Epithelial cell of umbilical artery (primary cell): ENCODE measurements at places on chromosomes 16 and 17. TPM values are rescaled to one million over a fixed set of nuclear protein-coding genes. Genes with fewer than 3 reads are reported as not detected.

Gene NPIPA5
- 1.3 TPM in 1 of 2 replicates, not detected in the other for total RNA-seq

Gene CNGB1
- not detected in 2 replicates for total RNA-seq

Gene ARHGAP27
- 9.7 and 14.4 TPM in 2 replicates for total RNA-seq

Gene CCL7
- total RNA-seq, result 1.3 and 4.4 TPM in 2 replicates

Gene GOSR1
- total RNA-seq, result 28.0 and 31.5 TPM in 2 replicates

Gene SLC35G6
- not detected in 2 replicates for total RNA-seq

Gene ZACN
- not detected in 2 replicates for total RNA-seq

Gene ITGAX
- 0.76 and 1.3 TPM in 2 replicates for total RNA-seq

Gene ZPBP2
- not detected in 2 replicates for total RNA-seq

Gene CD300LD
- not detected in 2 replicates for total RNA-seq

Gene PMP22
- total RNA-seq, result 18.8 and 19.8 TPM in 2 replicates

Gene PDE6G
- 0.76 and 0.97 TPM in 2 replicates for total RNA-seq

Gene GRAPL
- 7.0 and 8.4 TPM in 2 replicates for total RNA-seq

Gene DHX58
- 5.8 and 41.5 TPM in 2 replicates for total RNA-seq

Gene CTU2
- 29.3 and 41.6 TPM in 2 replicates for total RNA-seq

Gene POLR3E
- total RNA-seq, result 27.9 and 32.1 TPM in 2 replicates

Gene RHBDL1
- total RNA-seq, result 0.30 and 0.65 TPM in 2 replicates

Gene CD300H
- total RNA-seq, result not detected in 2 replicates

Gene CLEC3A
- total RNA-seq, result not detected in 2 replicates

Gene AMDHD2
- 27.6 and 36.2 TPM in 2 replicates for total RNA-seq

Gene RPUSD1
- 35.4 and 37.1 TPM in 2 replicates for total RNA-seq

Gene HSD17B2
- total RNA-seq, result 1.9 and 4.4 TPM in 2 replicates

Gene MAP3K3
- 70.2 and 84.3 TPM in 2 replicates for total RNA-seq

Gene CCL16
- 0.32 TPM in 1 of 2 replicates, not detected in the other for total RNA-seq

Gene SOX9
- total RNA-seq, result under 0.01 and 0.15 TPM in 2 replicates

Gene TEKT5
- total RNA-seq, result not detected in 2 replicates
